ENCODE measurements at places on chromosomes 1 and 21.

- no peaks in the 10 kb centered on the region for H3K36me3 ChIP-seq
- H3K27me3 ChIP-seq, result no peaks in the 10 kb centered on the region
- H3K4me3 ChIP-seq, result no peak overlapping the region
- peak; percentile 89 for ATAC-seq
- H3K27ac ChIP-seq, result peak overlapping the region; percentile 62
These were observed 1152.0 kb upstream of the B3GALT2 start for GRCh38 chr1:194338241-194338948.

- peaks cover 9% of the 10 kb centered on the region for H3K36me3 ChIP-seq
- peaks cover 4% of the 10 kb centered on the region for H3K4me1 ChIP-seq
- H3K27me3 ChIP-seq, result peaks cover 12% of the 10 kb centered on the region
- no peak overlapping the region for H3K4me3 ChIP-seq
These were observed 59.6 kb downstream of the KCNAB2 start for GRCh38 chr1:6105218-6105679.

GRCh38 chr1:160416369-160416768 is 16.0 kb downstream of the VANGL2 start:
- ATAC-seq, result no peak
- H3K27me3 ChIP-seq, result no peaks in the 10 kb centered on the region
- no peaks in the 10 kb centered on the region for H3K36me3 ChIP-seq
- no peaks in the 10 kb centered on the region for H3K4me1 ChIP-seq

DNA sequence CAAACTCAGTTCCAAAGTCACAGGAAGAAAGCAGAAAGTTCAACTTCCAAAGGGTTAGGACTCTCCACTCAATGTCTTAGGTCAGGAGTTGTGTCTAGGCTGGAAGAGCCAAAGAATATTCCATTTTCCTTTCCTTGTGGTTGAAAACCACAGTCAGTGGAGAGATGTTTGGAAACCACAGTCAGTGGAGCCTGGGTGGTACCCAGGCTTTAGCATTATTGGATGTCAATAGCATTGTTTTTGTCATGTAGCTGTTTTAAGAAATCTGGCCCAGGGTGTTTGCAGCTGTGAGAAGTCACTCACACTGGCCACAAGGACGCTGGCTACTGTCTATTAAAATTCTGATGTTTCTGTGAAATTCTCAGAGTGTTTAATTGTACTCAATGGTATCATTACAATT is 11.7 kb downstream of the ATF3 start:
- peaks cover 62% of the 10 kb centered on the region for H3K36me3 ChIP-seq
- H3K27ac ChIP-seq, result no peak overlapping the region
- ATAC-seq, result no peak
- peaks cover 18% of the 10 kb centered on the region for H3K4me1 ChIP-seq

- H3K36me3 ChIP-seq, result peaks cover 5% of the 10 kb centered on the region
- H3K4me1 ChIP-seq, result peaks cover 7% of the 10 kb centered on the region
- peak overlapping the region; percentile 72 for H3K4me3 ChIP-seq
- peaks cover 55% of the 10 kb centered on the region for H3K27me3 ChIP-seq
These were observed 1.5 kb downstream of the CCN1 start for GRCh38 chr1:85581802-85582686.

DNA sequence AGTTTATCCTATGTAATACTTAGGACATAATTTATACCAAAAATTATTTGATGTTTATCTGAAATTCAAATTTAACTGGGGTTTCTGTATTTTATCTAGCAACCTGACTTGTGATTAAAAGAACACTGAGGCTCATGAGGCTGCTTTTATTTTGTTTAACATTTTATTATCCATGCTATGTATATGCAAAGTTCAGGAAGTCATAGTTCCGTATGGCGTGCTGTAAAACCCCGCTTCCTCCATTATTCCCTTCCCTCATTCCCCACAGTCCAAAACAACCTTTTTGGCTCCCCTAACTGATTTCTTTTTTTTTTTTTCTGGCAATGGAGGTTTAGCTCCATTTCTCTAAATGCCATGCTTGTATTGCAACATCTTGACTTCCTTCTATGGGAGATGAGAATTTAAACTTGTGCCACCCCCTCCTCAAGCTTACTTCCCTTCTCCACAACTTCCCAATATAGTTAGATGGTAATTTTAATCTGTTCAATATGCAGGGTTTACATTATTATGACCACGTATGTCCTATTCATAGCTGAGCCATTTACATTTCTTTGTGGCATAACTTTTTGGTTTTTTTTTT is 138.0 kb upstream of the DNAH14 start:
- no peaks in the 10 kb centered on the region for H3K4me1 ChIP-seq
- H3K27me3 ChIP-seq, result peaks cover 8% of the 10 kb centered on the region
- ATAC-seq, result no peak
- no peak overlapping the region for H3K27ac ChIP-seq
- H3K4me3 ChIP-seq, result no peak overlapping the region
- H3K36me3 ChIP-seq, result no peaks in the 10 kb centered on the region

Data from activated T-helper 17 cell treated with anti-CD3 and anti-CD28 coated beads, Interleukin-2, amount 50 U/mL, for 72 hours (primary cell).